HAP-1 (cell line): ENCODE measurements at places on chromosomes 4 and X.

DNA sequence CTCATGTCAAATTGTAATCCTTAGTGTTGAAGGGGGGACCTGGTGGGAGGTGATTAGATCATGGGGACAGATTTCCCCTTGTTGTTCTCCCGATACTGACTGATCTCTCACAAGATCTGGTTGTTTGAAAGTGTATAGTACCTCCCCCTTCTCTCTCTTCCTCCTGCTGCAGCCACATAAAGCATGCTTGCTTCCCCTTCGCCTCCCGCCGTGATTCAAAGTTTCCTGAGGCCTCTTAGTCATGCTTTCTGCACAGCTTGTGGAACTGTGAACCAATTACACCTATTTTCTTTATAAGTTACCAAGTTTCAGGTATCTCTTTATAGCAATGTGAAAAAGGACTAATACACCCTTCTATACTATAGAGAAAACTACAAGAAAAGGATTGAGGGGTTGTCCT, 1170.5 kb upstream of the AGA start:
- no peak for DNase-seq

DNA sequence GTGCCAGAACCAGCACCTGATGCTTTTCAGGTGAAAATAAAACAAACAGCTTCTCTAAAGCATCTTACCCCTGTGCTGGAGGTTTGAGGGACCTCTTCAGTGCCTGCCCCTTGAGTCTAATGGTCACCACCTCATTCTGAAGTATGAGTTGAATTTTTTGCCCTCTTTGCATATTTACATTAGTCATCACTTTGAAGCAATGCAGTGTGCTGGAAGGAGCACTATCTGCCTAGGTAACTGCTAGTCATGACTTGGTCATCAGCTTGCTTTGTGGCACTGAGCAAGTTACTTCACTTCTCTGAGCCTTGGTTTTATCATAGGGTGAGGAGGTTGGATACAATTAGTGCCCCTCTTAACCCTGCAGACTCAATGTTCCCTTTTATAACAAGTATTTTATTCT, 44.9 kb downstream of the SPATA18 start:
- DNase-seq: no peak

GRCh38 chrX:37453821-37454220, 104.7 kb downstream of the PRRG1 start:
- no peak for DNase-seq

DNA sequence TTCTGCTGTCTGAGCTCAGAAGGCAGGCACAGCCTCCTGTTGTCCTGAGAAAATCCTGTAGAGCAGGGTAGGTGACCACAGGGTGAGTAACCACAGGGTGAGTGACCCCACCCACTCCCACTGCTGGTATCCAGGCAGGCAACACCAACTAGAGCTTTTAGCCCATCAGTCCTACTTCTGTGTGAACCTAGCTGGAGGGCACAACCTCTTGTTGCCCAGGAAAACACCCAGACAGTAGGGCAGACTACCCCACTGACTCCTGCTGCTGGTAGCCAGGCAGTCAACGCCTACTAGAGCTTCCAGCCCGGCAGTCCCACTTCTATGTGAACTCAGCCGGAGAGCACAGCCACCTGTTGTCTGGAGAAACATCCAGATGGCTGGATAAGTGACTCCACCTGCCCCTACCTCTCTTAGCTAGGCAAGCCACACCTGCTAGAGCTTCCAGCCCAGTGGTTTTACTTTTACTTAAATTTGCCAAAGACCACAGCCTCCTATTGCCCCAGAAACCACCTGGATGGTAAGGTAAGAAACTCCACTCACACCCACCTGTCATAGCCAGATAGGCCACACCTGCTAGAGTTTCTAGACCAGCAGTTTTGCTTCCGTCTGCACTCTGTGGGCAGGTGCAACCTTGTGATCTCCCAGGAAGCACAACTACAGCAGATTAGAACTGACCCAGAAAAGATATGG, 371.6 kb downstream of the INPP4B start:
- DNase-seq: no peak

GRCh38 chr4:85676050-85676425, 201.1 kb downstream of the ARHGAP24 start:
- no peak for DNase-seq

DNA sequence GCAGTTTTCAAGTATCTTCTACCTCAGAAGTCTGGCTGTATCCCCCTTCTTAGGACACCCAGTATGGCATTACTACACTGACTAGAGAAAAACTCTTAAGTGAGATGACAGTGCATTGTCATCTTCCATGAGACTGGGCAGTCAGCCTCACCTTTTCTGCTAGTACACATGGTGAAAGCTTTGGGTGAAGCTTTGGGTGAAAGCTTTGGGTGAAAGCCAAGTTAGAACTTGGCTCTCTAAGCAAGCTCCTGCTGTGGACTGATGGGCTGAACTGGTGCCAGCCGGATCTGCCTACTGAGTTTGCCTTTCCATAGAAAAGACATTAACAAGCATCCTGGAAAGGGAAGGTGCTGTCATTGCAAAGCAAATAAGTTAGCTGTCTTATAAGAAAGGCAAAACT, 8.8 kb downstream of the EPHA5 start:
- no peak for DNase-seq

GRCh38 chrX:9871701-9872268, 85.6 kb downstream of the SHROOM2 start:
- DNase-seq: no peak

DNA sequence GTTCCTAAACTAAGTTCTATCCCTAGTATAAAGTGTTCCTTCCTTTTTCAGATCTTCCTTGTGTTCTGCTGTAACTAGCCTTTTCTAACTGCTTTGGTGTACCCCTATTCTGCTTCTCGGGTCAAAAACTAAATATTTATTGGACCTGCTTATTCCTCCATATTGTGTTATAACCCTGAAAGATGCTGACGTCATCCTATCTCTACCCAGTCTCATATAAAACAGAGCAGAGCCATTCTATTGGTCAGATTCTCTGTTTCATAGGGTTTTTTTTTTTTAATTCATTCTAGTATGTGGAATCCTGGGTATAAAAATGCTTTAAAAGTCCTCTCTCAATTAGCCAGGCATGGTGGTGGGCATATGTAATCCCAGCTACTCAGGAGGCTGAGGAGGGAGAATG, 349.7 kb downstream of the ACTRT1 start:
- no peak for DNase-seq

DNA sequence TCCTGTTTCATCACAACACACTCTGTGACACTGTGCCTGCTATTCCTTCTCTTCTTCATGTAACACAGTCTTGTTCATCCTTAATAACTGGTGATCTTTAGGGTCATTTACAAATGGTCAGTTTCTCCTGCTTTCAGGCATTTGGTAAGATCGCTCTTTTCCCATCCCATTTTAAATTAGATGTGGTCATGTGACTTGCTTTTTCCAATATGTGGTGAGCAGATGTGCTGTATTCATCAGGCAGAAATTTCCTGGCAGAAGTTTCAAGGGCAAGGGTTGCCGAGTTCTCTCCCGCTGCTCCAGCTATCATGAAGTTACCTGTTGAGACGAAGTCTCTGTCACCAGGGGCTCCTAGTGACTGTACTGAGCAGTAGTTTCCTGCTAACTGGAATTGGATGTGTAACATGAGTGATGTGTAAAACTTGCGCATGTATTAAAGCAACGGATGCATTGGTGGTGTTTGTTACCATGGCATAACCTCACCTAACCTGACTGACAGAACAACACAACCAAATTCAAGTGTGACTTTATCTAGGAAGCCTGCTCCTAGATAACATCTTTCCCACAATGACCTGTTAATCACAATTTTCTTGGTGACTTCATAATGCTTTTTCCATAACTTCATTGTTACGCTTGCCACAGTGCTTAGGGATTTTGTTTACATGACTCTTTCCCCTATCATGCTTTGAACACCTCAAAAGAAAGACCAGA, 29.5 kb upstream of the BMPR1B start:
- no peak for DNase-seq

GRCh38 chr4:106454581-106454980, 86.0 kb upstream of the GIMD1 start:
- no peak for DNase-seq

DNA sequence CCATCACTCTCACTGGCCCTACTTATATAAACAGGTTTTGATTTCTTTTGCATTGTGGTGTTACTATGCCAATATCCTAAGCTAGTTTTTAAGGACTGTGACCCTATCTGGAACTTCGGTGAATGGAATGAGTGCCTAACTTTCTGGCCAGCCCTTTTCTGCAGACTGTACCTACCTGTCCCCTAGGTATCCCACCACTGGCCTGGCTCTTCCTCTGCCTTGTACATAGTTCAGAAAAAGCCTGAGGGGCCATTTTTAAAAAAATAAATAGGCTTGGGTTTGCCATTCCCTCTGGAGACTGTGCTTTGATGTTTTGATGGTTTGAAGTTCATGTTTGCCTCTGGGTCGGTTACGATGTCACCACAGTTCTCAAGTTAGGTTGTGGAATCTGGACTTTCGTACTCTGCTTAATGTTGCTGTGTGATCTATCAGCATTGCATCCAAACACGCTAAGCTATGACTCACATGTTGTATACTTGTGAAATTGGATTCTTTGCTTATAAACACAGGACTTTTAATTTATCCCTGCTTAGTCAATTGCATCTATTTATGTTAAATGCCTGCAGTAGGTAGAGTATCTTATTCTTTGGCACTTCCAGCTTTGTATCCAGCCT, 182.0 kb downstream of the ANKRD50 start:
- no peak for DNase-seq

- no peak for DNase-seq
Observed at GRCh38 chr4:94525993-94526728, 74.4 kb downstream of the PDLIM5 start.

GRCh38 chrX:14616301-14616700, 87.0 kb downstream of the GLRA2 start:
- DNase-seq: no peak

DNA sequence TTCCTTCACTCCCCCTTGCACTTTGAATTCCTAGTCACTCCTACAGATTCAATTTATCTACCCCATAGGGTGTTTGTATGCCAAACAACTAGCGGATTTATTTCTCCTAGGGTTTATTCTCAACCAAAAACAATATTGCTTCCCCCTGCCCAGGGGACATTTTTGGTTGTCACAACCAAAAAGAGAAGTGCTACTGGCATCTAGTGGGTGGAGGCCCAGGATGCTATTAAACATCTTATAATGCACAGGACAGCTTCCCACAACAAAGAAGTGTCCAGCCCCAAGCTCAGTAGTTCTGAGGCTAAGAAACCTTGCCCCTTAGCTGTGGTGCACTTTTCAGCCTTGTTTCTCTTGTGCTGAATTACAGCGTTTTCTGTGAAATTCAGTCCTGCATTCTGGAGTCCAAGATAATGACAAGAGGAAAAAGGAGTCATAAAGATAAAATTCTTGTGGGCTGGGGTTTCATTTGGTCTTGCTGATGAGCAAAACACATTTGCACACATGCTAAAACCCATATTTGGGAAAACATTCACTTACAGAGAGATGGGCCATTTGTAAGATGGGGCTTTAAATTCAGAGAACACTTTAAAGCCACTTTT, 11.2 kb upstream of the SYTL4 start:
- DNase-seq: no peak
